ENCODE measurements at places on chromosomes 1 and 21.

DNA sequence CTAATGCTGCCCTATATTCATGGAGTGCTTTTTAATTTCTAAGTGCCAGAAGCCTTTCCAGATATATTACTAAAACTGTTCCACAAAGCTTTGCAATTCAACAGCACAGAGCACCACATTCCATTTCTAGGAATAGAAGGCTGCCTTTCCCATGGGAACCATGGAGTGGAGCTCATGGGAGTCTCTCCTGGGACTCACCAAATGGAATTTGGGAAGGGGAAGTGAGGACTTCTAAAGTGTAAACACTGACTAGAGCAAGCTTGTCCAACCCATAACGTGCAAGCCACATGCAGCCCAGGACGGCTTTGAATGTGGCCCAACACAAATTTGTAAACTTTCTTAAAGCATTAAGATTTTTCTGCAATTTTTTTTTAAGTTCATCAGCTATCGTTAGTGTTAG is 190.4 kb upstream of the TNR start:
- DNase-seq = no peak

- no peak for DNase-seq
Measured at GRCh38 chr1:174815036-174815435, 184.7 kb upstream of the CACYBP start.

GRCh38 chr1:3145532-3146325 is 76.7 kb downstream of the PRDM16 start:
- no peak for DNase-seq

GRCh38 chr1:156886583-156887281 is 6.8 kb upstream of the PEAR1 start:
- no peak for DNase-seq

DNA sequence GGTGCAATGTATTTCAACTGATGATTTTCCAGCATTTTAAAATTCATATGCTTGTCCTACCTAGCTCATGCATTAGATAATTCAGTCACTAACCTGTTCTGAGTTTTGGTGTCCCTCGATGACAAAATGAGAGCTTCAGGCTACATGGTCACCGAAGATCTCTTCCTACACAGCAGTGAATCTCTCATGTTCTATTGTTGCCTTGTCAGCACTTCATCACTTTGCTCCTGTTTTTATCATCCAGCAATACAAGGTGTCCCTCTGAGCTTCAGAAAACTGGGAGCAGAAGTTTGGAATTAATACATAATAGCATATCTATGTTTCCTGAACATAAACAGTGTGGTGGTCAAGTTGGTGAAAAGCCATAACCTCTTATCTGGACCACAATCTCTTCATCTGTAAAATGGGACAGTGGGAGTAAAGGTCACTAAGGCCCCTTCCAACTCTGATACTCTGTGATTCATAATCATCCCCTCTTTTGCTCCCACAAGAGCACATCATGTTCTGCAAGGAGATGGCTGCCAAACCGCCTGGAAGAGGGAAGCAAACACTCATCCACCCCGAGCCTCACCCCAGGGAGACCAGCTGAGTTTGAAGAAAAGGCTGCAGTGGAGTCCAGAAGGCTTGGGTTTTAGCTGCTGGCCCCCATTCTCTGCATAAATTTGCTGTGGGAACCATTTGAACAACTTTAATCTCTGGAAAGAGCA is 137.9 kb upstream of the F3 start:
- DNase-seq = no peak

- no peak for DNase-seq
Measured at GRCh38 chr1:60527567-60527966, 454.0 kb upstream of the C1orf87 start.

DNA sequence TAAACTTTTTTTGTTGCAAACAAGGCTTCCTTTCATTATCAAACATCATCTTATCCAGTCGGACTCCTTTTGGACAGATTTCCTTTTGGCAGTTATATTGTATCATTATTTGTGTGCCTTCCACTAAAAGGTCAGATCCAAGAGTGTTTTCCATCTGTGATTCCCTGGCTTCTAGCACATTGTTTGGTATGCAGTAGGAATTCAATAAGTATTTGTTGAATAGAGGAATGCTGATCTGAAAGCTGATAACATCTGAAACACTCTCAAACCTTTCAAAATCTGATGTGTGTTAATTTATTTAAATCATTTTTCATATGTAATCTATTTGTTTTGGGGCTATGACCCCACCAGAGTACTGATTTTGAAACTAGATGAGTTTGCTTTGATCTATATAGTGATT is 39.0 kb downstream of the NDC1 start:
- no peak for DNase-seq

- DNase-seq = no peak
Measured at GRCh38 chr21:30713766-30714165, 4.8 kb downstream of the KRTAP21-3 start.

DNA sequence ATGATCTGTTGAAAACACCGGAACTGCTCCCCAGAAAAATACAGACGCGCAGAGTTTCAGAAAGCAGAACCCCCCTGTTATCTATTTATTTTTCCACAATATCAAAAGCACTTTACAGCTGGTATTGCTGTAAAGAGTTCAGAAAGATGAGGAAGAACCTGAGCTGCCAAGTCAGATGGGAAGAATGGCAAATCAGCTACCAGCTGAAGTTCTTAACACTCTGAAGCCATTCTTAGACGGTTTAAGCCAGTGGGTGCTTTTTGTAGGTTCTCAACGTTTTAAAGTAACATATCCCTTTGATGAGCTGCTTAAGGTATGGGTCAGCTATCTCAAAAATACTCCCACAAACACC is 714 bp upstream of the AKIRIN1 start:
- no peak for DNase-seq

GRCh38 chr1:183609759-183610452 is 19.6 kb upstream of the NCF2 start:
- DNase-seq = no peak

GRCh38 chr1:225808136-225808535 is 1.8 kb upstream of the EPHX1 start:
- no peak for DNase-seq

DNA sequence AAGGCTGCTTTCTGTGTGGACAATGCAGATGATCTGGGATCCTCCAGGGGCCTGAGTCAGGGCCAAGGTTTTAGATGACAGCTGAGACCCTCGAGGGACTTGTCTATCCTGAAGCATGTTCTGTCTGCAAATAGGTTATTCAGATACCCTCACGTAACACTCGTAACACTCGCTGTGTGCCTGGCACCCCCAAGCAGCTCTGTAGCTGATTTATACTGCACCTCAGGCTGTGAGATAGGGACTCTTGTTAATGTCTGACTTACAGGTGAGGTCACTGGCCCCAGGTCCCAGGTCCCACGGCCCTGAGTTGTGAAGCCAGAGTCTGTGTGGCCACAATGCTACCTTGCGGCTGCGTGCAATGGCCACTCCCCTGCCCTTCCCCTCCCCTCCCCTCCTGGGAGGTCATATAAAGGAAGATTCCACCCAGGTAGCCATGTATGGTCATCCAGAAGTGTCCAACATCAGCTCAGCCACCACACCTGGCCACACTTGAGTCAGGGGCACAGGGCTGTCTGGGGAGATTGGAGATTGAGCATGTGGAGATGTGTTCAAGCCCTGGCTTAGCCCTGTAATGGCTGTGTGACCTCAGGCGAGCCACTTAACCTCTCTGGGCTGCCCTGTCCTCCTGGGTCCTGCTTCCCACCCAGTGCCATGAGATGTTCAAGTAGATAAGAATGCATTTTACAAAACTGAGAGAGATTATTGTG is 687.7 kb downstream of the MATN1 start:
- no peak for DNase-seq

- no peak for DNase-seq
Measured at GRCh38 chr1:246860401-246860800, 71.3 kb downstream of the AHCTF1 start.

GRCh38 chr21:29504751-29505321 is 206.1 kb downstream of the BACH1 start:
- no peak for DNase-seq

DNA sequence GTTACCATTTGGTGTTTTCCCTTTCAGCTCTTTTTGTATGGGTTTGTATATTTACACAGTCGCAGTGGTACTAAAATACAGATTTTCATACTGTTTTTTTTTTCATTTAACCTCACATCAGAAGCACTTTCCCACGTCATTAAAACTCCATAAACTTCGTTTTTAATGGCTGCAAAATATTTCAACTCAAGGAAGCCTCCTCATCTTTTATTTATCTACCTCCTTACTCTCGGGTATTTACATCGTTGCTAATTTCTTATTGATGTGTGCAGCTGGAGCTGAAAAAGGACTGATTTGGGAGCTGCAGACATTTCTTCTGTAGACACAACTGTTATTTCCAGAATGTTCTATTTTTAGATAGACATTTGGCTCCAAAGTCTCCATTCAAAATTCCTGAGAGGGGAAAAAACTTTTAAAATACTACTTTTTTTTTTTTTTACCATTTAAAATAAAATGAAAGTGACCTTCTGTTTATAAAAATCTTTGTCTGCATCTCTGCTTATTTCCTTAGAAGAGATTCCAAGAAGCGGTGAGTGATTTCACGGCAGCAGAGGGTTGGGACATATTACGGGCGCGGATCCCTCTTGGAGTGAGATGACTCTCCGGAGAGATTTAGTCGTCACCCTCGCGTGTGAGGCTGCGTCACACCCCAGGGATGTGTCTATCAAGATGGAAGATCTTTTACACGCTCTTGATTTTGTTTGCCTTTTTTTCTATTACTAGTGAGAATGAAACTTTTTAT is 10.1 kb downstream of the RUNX3 start:
- DNase-seq = no peak

- DNase-seq = no peak
Measured at GRCh38 chr1:237074371-237075117, 32.6 kb downstream of the RYR2 start.

DNA sequence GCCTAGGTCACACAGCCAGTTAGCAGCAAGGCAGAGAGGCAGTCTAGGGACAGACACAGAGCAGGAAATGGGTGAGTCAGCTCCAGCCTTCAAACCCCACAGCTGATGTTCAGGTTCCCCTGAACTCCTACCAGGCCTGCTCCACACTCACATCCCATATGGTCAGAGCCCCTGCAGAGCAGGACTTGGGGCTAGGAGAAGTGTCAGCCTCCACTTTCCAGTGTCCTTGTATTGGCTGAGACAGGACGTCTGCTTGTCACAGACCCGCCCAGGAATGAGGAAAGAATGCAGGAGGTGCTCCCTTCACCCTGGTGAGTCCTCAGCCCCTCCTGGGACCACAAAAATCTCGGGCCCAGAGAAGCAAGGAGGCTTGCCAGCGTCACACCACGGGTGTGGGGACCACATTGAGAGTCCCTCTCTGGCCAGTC is 92.5 kb downstream of the LACTBL1 start:
- DNase-seq = no peak

GRCh38 chr1:175152006-175152652 is 40.4 kb downstream of the KIAA0040 start:
- DNase-seq = peak; percentile 75

DNA sequence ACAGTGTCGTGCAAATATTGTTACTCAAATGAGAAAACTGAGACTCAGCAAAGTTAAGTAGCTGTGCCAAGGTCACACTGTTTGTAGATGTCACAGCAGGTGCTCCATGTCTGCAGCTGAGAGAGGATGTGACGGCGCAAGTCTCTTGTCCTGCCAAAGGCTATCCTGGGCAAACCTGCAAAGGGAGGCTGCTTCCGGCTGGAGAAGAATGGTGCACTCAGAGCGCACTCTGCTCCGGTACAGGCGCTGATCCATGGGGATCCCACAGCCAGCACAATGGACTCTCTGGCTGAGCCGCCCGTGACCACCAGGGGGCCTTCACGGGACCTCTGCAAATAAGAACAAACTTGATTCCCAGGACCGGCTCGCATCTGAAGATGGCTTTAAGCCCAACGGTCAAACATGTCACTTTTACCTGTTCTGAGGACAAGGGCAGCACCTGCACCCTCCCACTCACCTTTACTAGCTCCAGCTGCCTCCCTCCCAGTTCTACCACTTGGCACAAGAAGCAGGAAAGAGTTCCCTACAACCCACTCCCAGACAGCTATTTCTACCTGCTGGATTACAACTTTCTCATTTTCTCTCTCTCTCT is 21.9 kb downstream of the RD3 start:
- no peak for DNase-seq

DNA sequence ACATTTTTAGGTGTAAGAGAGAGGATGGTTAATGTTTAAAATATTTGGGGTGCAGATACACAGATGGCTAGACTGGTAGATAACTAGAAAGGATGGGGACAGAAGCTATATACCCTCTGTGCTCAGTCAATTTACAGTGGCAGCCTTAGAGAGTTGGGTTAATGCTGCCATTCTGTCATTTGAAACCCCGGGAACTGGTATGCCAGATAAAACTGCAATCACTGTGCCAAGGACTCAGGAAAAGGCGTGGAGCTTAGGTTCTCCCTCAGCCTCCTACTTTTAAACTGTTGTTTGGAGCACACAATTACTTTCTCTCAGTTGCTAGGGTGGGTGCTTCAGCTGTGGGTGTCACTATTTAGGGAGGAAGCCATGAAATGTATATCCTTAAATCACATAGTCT is 90.0 kb upstream of the HNRNPU start:
- no peak for DNase-seq

DNA sequence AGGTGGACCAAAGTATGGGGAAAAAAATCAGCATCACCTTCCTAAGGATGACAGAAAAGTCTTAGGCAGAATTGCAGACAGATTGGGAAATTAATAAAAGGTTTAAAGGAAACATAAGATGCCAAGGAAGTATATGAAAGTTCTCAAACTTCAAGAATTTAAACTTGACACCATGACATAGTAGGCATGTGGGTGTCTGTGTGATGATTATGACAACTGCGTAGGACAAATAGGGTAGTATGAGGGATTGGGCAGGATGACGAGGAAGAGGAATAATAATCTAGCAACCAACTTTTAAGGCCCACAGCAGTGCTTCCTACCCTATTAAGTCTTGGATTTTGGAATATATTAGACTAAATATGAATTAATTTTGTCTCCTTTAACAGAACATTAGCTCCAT is 52.4 kb downstream of the HNRNPR start:
- DNase-seq = no peak

DNA sequence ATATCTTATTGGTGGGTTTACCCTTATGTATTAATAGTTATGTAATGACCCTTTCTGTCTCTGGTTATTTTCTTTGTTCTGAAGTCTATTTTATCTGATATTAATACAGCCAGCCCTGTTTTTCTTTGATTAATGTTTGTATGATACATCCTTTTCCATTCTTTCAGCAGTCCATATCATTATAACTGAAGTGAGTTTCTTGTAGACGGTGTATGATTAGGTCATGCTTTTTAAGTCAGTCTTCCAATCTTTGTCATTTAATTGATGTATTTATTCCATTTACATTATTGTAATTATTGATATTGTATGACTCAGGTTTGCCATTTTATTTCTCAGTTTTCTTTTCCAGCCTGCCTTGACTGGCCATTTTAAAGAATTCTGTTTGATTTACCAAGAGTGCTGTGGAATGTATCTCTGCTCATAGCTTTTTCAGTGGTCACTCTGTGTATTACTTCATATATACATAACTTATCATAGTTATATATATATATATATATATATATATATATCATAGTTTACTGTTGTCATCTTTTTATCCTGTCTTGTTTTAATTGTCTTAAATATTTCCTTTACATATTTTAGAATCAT is 10.5 kb downstream of the RAB4A start:
- DNase-seq = no peak

DNA sequence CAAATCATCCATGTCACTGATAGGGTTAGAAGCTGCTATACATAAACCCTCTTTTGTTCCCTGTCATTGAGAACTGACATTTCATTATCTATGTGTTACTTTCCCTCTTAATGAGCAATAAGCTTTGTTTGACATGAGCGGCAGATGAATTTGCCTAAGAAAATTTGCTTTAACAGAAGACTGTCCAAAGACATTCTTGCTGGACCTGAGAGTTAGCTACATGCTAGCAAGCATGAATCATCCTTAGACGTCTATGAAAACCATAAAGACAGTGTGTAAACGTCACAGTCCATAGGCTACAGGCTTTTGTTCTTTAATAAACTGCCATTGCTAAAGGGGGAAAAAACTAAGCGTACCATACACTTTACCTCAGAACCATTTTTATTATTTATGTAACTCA is 73.1 kb downstream of the TNFSF4 start:
- no peak for DNase-seq
